ENCODE measurements at places on chromosomes 7 and 10.

DNA sequence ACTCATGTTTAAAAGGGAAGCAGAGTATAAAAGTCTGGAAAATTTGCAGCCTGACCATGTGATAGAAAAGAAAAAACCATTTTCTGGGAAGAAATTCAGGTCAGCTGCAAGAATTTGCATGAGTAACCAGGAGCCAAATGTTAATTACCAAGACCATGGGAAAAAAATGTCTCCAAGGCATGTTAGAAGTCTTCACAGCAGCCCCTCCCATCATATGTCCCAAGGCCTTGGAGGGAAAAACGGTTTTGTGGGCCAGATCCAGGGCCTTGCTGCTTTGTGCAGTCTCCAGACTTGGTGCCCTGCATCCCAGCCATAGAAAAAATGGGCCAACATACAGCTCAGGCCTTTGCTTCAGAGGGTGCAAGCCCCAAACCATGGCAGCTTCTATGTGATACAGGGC, 1019.6 kb upstream of the SORCS1 start:
- DNase-seq, result no peak

GRCh38 chr7:144709066-144709465, 126.8 kb downstream of the TPK1 start:
- no peak for DNase-seq

GRCh38 chr10:17851611-17852010, 42.5 kb downstream of the MRC1 start:
- DNase-seq, result no peak

- DNase-seq, result no peak
These were observed 32.3 kb upstream of the NPTX2 start for GRCh38 chr7:98584830-98585229.

GRCh38 chr10:95303535-95303934, 12.7 kb upstream of the PDLIM1 start:
- no peak for DNase-seq

DNA sequence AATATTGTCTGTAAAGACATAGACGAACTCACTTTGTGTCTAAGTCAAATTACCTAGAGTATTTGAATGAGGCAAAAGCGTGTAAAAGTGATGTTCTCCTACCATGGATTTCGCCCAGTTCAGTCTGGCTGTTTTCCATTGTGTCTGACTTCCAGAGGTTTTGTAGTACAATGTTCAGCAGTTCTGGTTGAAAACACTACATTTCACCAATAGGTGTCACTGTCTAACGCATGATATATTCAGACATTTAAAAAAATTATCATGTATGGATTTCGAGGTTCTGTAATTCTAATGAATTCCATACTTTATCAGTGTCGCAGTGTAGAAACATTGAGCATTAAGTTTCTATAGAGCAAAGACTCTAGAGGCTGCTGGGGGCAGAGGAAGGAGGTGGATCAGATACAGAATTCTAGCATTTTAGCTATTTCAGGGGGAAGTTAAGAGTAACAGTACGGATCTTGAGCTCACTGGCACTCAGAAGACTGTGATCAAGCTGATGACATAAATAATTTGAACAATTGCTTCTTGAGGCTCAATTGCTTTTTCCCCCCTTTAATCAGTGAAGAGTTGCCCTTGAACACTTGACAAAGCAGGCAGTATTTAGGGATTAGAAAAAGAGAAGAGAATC, 196.9 kb upstream of the RHOBTB1 start:
- DNase-seq, result no peak

GRCh38 chr7:41003977-41004376, 698.9 kb downstream of the INHBA start:
- no peak for DNase-seq

DNA sequence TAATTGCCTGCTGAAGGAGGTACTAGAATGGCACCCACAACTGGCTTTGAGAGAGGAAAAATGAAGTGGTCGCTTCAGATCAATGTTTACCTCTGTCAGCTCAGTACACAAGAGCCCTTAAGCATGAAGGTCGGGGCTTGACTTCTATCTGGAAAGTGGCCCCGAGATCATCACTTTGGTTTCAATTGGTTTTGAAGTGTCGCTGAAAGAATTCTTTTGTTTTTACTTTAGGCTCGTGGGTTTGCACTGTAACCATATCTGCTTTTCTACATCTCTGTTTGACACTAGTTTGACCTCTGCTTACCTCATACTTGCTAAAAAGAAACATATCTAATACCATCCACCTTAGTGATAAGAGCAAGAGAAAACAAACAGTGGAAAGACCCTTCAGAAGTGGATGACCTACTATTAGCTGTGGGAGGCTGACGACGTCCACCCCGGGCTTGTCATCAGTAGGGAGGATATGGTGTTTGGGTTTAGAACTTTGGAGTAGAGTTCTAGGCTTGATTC, 361.8 kb downstream of the GATA3 start:
- DNase-seq, result peak; percentile 30

- DNase-seq, result no peak
These were observed 741.5 kb downstream of the TYW1 start for GRCh38 chr7:67738145-67738544.

Data from T-helper 9 cell (primary cell).